ENCODE measurements at places on chromosomes 5 and 9.

- DNase-seq = no peak
Measured at GRCh38 chr5:103718108-103718507, 155.5 kb upstream of the NUDT12 start.

DNA sequence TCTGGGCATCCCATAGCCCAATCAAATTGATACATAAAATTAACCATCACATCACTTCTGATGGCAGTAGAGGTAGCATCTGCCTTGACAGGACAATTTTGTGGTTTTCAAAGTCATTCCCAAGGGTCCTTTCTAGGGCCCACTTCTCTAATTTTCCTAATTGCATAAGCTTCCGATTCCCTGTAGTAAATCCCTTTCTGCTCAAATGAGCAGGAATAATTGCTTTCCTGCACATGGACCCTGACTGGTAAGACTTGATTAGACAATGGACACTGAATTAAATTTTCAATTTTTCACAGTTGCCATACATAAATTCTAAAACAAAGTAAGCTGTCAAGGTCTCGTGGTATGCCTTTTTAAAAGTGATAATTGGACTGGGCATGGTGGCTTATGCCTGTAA lies 22.0 kb upstream of the IL17B start:
- no peak for DNase-seq

GRCh38 chr5:171032435-171032973 lies 170.7 kb downstream of the RANBP17 start:
- DNase-seq = no peak

- no peak for DNase-seq
Measured at GRCh38 chr5:6961837-6962635, 248.8 kb downstream of the TENT4A start.

- DNase-seq = no peak
Measured at GRCh38 chr5:58149345-58149744, 310.5 kb downstream of the PLK2 start.

GRCh38 chr9:136520053-136520540 lies 25.8 kb downstream of the NOTCH1 start:
- no peak for DNase-seq

DNA sequence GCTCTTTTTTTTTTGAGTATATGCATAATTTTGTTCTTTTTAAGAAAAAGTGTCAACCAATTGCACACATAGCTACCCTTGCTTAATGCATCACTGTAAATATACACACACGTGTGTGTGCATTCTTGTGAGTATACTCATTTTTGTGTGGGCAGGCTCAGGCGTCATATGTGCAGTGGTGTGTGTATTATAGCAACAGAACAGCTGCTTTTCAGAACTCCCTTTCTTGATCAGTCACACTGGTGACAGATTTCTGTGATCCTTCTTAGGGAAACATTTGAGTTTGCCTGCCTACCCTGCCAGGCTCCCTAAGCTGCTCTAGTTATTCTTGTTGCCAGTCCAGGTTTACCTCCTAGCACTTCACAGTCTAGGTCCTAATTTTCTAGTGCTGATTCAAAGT lies 287.0 kb upstream of the SEMA6A start:
- no peak for DNase-seq

- no peak for DNase-seq
Measured at GRCh38 chr9:137558127-137558526, 6.4 kb downstream of the MRPL41 start.

DNA sequence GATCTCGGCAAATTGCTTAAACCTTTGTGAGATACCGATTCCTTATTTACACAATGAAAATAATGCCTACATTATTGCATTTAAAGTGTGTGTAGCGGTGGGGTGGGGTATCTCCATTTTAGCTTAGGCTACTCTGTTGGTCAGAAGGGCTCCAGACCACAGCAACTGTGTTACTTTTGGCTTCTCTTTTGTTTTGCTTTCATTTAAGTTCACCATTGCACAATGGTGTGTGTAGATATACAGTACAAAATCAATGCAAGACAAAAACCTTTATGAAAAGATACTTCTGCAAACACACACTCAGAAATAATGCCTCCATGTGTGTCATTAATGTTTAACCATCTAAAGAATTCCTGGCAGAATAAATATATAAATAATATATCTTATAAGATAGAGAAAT lies 279.4 kb downstream of the FBXL17 start:
- no peak for DNase-seq

- DNase-seq = no peak
Measured at GRCh38 chr5:88867638-88868037, 15.3 kb downstream of the MEF2C start.

DNA sequence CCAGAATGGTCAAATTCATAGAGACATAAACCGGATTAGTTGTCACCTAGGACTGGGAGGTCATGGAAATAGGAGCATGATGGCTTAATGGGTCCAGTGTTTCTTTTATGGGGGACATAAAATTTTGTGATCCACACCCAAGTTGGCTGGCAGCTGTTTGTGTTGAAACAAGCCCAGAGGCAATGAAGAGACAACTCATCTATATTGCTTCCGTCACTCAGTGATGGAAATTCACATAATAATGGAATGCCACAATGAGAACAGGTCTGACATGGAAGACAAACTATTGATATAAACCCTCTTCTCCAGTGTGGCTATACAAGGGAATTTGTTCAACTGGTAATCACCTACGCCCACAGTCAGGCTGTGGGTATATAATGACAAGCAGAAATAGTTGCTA lies 173.2 kb downstream of the GNA14 start:
- DNase-seq = no peak

DNA sequence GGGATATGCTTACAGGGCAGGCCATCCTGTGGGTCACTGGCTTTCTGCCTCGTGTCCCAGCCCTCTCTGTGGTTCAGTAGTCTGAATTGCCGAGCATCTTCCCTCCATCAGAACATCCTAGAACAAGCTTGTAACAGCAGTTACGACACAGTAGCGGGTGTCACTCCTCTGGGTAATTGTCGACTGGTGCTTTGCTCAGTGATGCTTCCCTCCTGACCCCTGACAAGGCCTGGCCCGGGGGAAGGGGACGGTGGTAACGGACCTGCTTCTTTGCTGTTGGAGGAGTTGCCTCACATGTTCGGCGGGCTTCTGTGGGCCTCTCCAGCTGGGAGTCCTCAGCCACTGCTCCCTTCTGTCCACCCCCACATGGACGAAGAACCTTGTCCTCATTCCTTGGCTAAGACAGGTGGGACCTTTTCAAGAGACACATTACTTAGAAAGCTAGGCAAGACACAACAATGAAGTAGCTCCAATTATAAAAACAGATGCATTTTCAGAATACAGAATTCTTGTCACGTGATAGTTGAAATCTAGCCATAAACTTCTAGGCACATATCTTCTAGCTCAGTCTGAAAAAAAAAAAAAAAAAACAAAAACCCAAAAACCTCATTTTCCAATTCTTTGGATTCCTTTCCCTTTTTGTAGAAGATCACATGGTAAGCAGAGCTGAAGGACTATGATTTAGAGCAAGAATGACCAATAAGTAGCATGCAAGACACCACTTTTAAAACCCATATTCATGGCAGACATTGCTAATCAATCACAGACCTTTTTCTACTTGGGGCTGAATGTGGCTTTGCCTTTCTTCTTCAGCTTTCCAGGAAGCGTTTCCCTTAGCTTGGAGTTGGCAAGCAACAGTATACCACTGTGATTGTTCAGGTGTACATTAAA lies 25.0 kb downstream of the HMCN2 start:
- DNase-seq = no peak

Measured in natural killer cell (primary cell).